ENCODE measurements at places on chromosomes 16 and 17. TPM values are rescaled to one million over a fixed set of nuclear protein-coding genes. Genes with fewer than 3 reads are reported as not detected.

- H3K27me3 ChIP-seq: no peaks in the 10 kb centered on the region
- H3K27ac ChIP-seq: no peak overlapping the region
- H3K4me1 ChIP-seq: peaks cover 2% of the 10 kb centered on the region
- no peak for DNase-seq
- no peak overlapping the region for H3K4me3 ChIP-seq
These were observed 10.5 kb downstream of the VASN start for GRCh38 chr16:4381935-4382794.

The KRTAP4-1 gene
- not detected for total RNA-seq

The RPS2 gene
- total RNA-seq: 3,874 TPM

GRCh38 chr17:48747445-48748363, 19.2 kb upstream of the HOXB13 start:
- no peaks in the 10 kb centered on the region for H3K36me3 ChIP-seq
- H3K4me3 ChIP-seq: no peak overlapping the region

DNA sequence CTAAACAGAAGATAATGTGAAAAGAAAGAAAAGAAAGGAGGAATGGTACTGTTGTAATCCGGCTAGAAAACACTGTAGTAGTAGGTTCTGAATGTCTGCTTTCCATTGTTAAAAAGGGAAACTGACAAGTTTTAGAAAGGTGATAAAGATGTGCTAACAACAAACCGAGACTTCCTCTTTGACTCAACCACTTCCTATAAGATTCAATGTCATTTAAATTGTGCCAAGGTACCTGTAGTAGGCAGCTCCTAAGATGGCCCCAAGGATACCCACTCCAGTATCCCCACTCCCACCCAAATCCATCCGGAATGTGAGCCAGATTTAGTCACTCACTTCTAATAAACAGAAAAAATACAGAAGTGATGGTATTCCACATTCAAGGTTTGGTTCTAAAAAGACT, 31.2 kb downstream of the XYLT1 start:
- peaks cover 6% of the 10 kb centered on the region for H3K4me1 ChIP-seq
- no peaks in the 10 kb centered on the region for H3K27me3 ChIP-seq
- H3K36me3 ChIP-seq: peaks cover 18% of the 10 kb centered on the region
- DNase-seq: no peak
- no peak overlapping the region for H3K27ac ChIP-seq
- H3K4me3 ChIP-seq: no peak overlapping the region

The CPHXL2 gene
- not detected for total RNA-seq

The MSLN gene
- 0.31 TPM for total RNA-seq

The C1QTNF8 gene
- total RNA-seq: not detected
